ENCODE measurements at places on chromosomes 7 and 10. TPM values are rescaled to one million over a fixed set of nuclear protein-coding genes. Genes with fewer than 3 reads are reported as not detected.

GRCh38 chr7:3301449-3301731, 338 bp downstream of the SDK1 start:
- DNase-seq: peak; percentile 22

DNA sequence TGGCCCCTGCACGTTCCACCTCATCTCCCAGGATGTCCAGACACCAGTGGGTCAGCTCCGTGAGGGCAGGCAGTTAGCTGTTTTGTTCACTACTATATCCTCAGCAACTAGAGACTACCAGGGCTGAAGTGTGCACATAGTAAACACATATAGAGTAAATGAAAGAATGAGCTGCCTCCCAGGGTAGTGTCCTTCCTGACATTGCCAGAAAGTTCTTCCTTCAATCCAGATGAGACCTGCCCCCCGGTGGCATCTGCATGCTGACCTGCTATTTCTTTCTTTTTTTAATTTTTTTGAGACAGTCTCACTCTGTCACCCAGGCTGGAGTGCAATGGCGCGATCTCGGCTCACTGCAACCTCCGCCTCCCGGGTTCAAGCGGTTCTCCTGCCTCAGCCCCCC, 14.0 kb upstream of the ARPC1A start:
- no peak for DNase-seq

DNA sequence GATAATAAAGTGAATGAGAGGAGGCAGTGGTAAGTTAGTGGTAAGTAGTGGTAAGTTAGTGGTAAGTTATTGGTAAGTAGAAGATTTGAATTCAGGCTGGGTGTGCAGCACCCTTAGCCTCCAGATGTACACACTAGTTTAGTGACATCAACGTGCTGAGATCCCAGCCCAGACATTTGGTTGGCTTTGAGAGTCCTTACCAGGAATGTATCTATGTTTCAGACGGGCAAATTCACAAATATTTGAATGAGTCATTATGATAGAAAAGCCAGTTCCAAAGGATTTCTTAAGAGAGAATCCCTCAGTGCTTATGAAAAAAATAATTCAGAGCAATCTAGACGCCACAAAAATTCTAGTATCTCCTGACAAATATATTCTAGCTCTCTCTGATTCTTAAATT, 70.0 kb downstream of the ARL4A start:
- DNase-seq: no peak

DNA sequence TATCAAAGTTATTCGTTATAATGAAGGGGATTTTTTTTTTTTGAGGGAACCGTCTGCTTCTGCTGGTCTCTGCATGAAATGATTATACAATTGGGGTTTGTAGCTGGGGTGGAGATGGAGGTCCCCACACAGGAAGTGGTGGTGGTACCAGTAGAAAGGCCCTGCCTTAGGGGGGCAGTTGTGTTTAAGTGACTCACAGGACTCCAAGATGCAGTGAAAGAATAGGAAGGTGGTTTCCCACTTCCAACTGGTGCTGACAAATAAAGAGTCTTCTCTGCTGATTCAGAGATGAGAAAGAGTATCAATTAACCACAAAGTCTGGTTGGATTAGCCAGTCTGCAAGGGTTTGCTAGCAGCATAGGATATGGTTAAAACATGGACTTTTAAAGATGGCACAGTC, 376.0 kb downstream of the SORCS3 start:
- no peak for DNase-seq

The ACTR3C gene
- 5.3 TPM for total RNA-seq

The TMEM236 gene
- total RNA-seq: under 0.01 TPM

The REPIN1 gene
- 29.3 TPM for total RNA-seq

The GIMAP8 gene
- 1.6 TPM for total RNA-seq
